Caki2 (cell line): ENCODE measurements at places on chromosomes 1 and 21. TPM values are rescaled to one million over a fixed set of nuclear protein-coding genes. Genes with fewer than 3 reads are reported as not detected.

The INSRR gene
- 0.03 TPM in 1 of 2 replicates, not detected in the other for total RNA-seq

The RXRG gene
- total RNA-seq, result not detected in 2 replicates

The MAGI3 gene
- 3.5 and 3.9 TPM in 2 replicates for total RNA-seq

The LENEP gene
- not detected in 2 replicates for total RNA-seq

The TAL1 gene
- total RNA-seq, result not detected in 2 replicates

The CFAP57 gene
- total RNA-seq, result 0.06 and 2.1 TPM in 2 replicates

The TRPM2 gene
- not detected in 2 replicates for total RNA-seq

The ZNF697 gene
- 1.6 TPM in 1 of 2 replicates, not detected in the other for total RNA-seq

The BTG3 gene
- total RNA-seq, result 50.6 and 120 TPM in 2 replicates

The KDM5B gene
- 3.9 and 19.2 TPM in 2 replicates for total RNA-seq

The KCNJ6 gene
- not detected in 2 replicates for total RNA-seq
